ENCODE measurements at places on chromosomes 11 and 22.

DNA sequence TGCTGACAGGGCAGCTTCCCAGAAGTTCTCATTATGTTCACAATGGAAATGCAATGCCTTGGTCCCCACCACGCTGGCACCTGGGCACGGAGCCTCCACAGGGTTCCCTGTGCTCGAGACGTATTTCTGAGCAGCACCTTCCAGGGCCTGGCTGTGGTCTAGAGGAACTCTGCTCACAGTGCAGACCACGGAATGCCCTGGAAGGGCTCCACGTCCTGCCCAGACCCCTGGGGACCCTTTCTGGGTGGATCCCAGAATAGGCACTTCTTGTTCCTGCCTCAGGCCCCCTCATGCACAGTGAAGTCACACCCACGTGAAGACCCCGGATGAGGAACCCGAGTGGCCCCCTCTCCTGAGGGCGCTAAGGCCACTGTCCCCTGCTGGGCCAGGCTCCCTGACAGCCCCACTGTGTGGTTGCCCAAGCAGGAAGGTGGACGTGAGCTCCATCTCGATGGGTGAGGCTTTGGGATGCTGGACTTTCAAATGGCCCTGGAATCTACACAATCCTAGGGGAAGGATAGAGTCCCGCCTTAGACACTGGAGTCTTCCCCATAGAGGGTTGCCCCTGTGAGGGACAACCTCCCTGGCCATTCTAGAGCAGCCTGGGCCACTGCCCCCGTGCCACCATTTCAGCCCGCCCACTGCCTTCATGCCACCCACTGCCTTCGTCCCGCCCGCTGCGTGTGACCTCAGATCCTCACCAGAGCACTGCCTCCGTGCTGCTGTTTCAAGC lies 1106.8 kb downstream of the BRD1 start:
- DNase-seq: no peak

- no peak for DNase-seq
These were observed 2.5 kb upstream of the CD81 start for GRCh38 chr11:2374456-2375201.

- no peak for DNase-seq
These were observed 163.9 kb downstream of the HIPK3 start for GRCh38 chr11:33420959-33421566.

- no peak for DNase-seq
These were observed 28.4 kb downstream of the SHANK3 start for GRCh38 chr22:50701076-50701419.

GRCh38 chr11:59558270-59558643 lies 46.9 kb downstream of the OR4D9 start:
- peak; percentile 28 for DNase-seq

GRCh38 chr11:104645261-104646222 lies 252.7 kb downstream of the CASP12 start:
- no peak for DNase-seq

DNA sequence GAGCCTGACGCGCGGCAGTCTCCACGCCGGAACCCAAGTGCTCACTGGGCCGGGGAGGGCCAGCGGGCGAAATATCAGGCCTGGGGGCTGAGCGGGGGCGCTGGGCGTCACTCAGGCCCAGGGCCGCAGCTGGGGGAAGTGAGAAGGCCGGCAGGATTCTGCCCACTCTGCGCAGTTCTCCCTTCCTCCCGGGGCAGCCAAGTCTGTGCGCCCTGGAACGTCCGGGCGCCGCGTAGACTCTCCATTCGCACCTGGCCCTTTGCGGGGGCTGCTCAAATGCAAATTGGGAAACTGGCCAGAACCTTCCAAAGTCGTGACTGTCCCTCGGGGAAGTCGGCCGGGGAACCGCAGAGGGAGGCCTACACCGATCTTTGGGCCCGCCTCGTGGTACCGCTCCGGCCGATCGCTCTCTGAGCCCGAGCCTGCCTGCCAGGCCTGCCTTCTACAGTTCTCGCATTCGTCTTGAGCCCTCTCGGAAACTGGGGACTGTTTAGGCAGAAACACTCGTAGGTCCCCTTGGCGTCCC lies 2.2 kb upstream of the SLC6A5 start:
- DNase-seq: no peak

GRCh38 chr11:86577644-86578636 lies 94.5 kb downstream of the ME3 start:
- no peak for DNase-seq

- DNase-seq: no peak
These were observed 12.5 kb downstream of the NPTXR start for GRCh38 chr22:38831166-38831945.

GRCh38 chr11:27557226-27557625 lies 50.7 kb upstream of the LIN7C start:
- DNase-seq: no peak

- DNase-seq: no peak
These were observed 555.3 kb downstream of the MIAT start for GRCh38 chr22:27212617-27213177.

DNA sequence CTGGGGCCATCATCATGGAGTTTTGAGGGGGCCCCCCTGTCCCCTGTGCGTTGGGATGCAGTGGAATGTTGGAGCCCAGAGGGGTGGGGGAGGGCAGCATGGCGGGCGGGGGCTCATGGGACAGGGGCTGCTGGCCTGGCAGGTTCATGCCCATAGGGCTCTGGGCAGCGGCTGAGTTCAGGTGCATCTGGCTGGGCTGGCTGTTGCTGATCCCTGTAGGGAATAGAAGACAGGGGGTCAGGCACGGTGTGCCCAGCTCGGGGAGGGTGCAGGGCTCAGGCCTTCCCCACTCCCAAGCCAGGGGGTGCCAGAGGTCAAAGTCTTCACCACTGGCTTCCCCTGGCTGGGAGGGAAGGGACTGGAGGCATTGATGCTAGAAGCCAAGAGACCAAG lies 15.6 kb downstream of the CXCR5 start:
- DNase-seq: no peak

GRCh38 chr11:121829159-121829643 lies 286.8 kb downstream of the BLID start:
- no peak for DNase-seq

DNA sequence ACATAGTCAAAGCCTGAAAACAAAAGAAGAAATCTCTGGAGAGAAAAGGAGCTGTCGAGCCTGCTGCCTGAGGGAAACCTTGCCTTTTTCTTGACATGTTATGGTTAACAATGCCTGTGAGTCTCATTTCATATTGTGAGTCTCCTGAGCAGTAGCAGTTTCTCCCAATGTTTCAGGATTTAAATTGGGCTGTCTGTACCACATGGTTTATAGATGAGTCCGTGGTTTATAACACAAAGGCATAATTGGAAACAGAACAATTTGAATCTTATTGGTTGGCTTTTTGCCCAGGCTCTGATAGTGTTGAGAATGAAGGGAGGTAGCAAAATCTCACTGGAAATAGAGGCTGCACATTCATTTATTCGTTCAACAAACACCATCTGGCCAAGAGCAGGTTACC lies 540.9 kb downstream of the RAB38 start:
- DNase-seq: no peak

DNA sequence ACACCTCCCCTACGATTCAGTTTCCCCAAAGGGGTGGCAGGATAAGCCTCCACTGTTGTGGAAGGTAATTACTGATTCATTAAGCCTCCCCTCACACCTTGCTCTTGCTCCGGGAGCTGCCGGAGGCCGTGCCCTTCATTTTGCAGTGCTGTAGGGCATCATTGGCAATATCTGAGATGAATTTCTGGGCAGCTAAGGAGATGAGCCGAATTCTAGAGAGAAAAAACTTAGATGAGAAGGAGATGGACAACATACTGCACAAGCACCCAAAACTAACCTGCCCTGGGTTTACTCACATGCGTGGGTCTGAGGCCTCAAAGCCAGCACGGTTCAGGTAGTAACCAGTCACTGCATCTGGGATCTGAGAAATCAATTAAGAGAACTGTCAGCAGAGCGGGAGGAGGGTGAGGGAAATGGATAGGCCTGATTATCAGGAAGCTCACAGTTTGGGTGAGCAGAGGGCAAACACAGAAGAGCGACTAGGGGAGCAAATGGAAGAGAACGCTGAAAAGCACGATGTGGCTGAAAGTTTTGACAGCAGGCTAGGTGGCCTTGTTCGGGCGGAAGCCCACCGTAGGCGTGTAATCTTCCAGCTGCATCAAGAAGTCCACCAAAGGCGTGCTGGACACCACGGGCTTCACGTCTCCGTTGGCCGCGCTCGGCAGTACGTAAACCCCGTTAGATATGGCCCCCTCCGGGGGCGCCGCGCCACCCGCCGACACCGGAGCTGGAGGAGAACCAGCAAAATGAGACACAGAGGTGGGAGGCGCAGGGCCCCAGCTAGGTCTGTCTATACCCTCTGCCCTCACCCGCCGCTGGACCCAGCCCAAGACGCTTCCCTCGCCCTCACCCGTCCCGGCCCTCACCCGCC lies 689 bp downstream of the TAF10 start:
- DNase-seq: peak; percentile 71

DNA sequence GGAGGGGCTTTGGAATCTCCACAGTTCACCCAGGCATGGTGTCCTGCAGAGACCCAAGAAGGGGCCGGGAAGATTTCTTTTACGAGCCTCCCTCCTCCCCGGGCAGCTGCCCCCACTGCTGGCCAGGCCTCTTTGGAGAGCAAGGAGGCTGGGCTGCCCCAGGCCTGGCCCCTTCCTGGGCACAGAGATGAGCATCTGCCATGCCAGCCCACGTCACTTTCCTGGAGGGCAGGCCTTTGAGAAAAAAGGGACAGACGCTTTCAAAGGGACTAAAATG lies 60.5 kb upstream of the FGF3 start:
- DNase-seq: no peak

GRCh38 chr22:23804781-23805291 lies 18.1 kb downstream of the SMARCB1 start:
- no peak for DNase-seq

GRCh38 chr22:30210235-30210909 lies 36.2 kb downstream of the LIF start:
- DNase-seq: no peak

DNA sequence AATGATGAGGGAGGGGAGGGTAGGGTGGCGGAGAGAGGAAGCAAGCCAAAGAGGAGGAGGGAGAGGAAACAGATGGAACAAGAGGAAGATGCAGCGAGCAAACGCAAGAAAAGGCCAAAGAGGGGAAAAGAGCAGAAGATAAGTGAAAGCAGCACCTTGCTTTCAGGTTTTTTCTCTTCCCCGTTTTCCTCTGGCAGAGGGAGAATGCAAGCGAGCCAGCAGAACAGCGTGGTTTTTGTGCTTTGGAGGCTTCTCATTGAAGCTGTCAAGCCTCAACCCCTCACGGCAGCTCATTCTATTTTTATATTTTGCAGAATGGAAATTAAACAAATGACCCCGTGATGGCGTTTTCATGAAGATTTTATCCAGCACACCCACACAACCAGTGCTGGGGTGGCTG lies 67.1 kb upstream of the GRAMD1B start:
- DNase-seq: no peak

GRCh38 chr11:78168539-78169477 lies 19.6 kb downstream of the KCTD21 start:
- no peak for DNase-seq

- DNase-seq: peak; percentile 81
These were observed 3.4 kb downstream of the EMID1 start for GRCh38 chr22:29208879-29209623.

- no peak for DNase-seq
These were observed 3.5 kb downstream of the PLXNB2 start for GRCh38 chr22:50303848-50304527.

DNA sequence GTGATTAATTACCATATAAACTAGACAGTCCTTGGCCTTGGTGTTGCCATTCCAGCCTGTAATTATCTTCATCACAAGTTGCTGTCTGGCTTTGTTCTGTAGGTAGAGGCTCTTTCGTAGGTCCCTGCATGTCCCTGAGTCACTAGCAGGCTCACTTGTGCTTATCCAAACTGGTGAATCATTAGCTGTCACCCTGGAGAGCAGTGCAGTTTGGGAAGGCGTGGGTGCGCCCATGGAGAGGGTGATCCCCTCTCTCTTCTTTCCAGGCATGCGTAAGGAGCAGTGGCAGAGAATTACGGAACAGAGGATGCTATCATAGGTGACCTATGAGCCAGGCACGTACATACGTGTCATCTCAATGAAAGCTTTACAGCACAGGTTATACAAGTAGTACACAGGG lies 11.0 kb upstream of the EHF start:
- DNase-seq: no peak

DNA sequence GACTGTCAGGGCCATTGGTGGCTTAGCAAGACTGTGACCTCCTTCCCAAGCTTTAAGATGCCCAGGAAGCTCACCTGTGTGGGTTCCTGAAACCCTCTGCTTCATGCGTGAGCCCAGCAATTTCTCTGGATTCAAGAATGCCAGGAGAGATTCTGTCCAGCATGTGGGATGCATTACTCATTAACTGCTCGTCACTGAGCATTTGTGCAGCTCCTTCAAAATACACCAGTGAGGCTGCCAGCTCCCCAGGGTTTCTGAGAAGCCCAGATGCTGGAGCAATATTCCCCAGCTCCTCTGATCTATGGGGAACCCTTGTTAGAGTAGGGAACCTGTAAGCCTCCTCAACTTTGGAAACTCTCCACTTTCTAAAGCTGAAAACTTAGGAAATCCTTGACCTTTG lies 126.5 kb downstream of the CHST1 start:
- DNase-seq: no peak

DNA sequence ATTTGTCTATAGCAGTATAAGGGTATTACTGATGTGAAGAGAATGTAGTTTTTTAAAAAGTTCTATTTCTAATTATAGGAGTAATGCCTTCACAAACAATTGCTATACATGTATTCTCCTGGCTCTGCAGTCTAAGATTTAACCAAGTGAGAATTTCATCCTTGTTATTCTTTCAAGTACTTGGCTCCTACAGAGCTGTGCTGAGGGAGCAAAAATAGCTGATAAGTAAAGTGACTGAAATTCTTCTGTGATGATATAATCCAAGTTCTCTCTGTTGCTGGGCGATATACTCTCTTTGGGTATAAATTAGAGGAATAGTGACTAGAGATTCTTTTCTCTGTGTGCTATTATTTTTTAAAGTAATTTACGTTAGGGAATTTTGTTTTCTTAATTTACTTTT lies 68.0 kb downstream of the PGR start:
- no peak for DNase-seq

DNA sequence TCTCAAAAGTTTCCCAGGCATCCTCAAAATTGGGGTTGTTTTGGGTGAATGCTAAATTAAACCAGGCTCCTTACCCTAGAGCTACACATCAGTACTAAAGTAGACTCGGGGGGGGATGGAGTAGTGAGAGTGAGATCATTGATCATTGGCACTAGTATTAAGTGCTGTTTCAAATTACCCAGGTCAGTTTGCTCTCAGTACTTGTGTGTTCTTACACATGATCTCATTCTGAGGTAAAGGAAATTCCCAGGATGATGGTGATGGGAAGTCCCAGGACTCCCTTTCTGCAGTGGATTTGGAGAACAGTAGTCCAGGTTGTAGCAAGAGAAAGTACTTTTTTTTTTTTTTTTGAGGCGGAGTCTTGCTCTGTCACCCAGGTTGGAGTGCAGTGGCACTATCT lies 12.5 kb downstream of the RBM4 start:
- no peak for DNase-seq

GRCh38 chr11:123478352-123478987 lies 48.4 kb downstream of the GRAMD1B start:
- DNase-seq: peak; percentile 71

All from erythroblast (primary cell).